HS-27A (cell line): ENCODE measurements at places on chromosomes 4 and X.

GRCh38 chr4:68162196-68162595 is 32.5 kb upstream of the TMPRSS11F start:
- no peak for DNase-seq

DNA sequence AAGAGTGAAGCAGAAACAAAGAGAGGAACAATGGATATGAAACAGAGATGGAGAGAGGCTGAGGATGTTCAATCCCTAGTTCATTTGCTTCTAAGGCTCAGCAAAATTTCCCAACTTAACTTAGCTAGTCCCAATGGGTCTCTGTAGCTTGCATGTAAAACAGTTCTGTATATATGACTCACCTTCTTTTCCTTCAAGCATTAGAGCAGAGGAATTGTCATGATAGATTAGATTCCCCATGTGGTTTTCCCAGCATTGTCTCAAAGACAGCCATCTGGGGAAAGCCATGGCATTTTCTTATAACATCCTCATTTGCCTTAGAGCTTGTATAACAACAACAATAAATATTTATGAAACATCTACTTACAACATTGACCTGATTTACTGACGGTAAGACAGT is 93.9 kb upstream of the GATB start:
- no peak for DNase-seq

DNA sequence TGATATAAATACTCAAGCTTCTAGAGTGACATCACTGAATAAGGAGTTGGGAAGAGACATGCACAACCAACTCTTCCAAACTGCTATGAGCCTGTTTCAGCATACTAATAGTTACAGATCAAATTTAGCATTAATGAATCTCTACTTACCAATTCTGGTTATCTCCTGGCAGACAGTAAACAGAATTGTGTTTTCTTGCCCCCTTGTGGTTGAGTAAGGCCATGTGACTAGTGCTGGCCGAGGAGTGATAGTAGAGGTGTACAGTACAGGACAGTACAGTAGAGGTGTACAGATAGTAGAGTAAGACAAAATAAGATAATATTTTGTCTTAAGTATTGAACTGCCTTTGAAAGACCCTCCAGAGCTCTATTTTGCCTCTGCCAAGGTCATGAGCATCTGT is 681.4 kb downstream of the GABRG1 start:
- DNase-seq = no peak

- no peak for DNase-seq
Measured at GRCh38 chr4:99630857-99631360, 26.7 kb downstream of the C4orf54 start.

GRCh38 chr4:13881892-13882291 is 254.4 kb upstream of the BOD1L1 start:
- DNase-seq = no peak

DNA sequence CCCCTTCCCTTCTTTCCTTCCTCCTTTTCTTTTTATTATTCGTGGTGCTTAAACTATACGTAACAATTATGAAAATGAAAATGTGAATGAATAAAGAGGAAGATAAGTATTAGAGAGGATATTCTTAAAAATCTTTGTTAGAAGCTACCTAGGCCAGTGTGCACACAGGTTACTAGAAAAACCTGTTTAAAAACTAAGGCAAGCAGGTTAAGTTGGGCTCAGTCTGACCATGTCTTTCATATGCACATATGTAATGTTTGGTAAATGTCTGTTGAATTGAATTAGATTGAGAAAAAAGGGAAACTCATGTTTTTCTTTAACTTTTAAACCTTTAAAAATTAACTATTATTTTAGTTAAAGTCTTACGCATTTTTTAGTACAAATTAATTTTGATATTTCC is 7.8 kb downstream of the SHROOM3 start:
- no peak for DNase-seq

GRCh38 chrX:14476205-14476604 is 53.1 kb upstream of the GLRA2 start:
- DNase-seq = no peak

- no peak for DNase-seq
Measured at GRCh38 chr4:80005863-80006262, 67.2 kb downstream of the ANTXR2 start.
